Calu3 (cell line): ENCODE measurements at places on chromosomes 16 and 17. TPM values are rescaled to one million over a fixed set of nuclear protein-coding genes. Genes with fewer than 3 reads are reported as not detected.

The OR3A3 gene
- total RNA-seq: not detected in 2 replicates

The C17orf67 gene
- 4.6 and 5.9 TPM in 2 replicates for total RNA-seq

DNA sequence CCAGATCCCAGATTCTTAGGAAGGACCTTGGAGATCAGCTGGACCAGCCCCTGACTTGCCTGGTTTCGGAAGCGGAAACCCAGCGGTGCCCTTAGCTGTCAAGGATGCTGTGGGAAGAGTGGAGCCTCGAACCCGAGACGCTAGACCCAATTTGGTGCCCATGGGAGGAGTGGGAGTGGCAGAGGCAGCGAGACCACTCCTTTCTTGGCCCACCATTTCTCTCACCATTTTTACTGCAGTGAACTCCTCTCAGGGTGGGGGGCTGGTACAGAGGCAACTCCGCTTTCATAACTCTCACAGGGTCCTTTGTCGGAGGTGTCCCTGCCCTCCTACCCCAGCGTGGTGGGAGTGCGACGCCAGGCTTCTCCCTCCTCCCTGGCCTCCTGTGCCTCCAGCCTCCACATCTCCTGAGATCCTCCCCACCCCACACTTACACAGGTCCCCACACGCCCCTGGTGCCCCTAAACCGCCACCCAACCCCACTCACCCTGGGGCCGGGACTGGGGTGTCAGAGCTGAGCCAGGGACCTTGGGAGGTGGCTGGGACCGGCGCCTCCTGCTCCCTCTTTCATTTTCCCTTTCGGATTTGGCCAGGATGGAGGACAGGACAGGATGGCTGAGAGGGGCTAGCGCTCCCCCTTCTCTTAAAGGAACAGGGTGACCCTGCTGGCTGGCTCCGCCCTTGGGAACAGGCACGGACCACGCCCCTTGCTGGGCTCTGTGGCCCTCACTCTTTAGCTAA, at the start of gene GJD3:
Gene GJD3, minus strand, starts transcription at position 617 of the 741 bp plus-strand sequence. CDS start 922 bp downstream, outside the sequence.
- H3K27me3 ChIP-seq: peaks cover 9% of the 10 kb centered on the region
- H3K4me1 ChIP-seq: peaks cover 27% of the 10 kb centered on the region
- H3K36me3 ChIP-seq: peaks cover 43% of the 10 kb centered on the region
- peak within 1 kb of the TSS; percentile 81 for H3K4me3 ChIP-seq

GRCh38 chr17:48100591-48101011, 677 bp downstream of the CBX1 start:
- H3K4me1 ChIP-seq: peaks cover 27% of the 10 kb centered on the region
- peak overlapping the region; percentile 87 for H3K4me3 ChIP-seq
- no peaks in the 10 kb centered on the region for H3K27me3 ChIP-seq
- peak overlapping the region; percentile 79 for H3K27ac ChIP-seq
- peak; percentile 74 for DNase-seq

DNA sequence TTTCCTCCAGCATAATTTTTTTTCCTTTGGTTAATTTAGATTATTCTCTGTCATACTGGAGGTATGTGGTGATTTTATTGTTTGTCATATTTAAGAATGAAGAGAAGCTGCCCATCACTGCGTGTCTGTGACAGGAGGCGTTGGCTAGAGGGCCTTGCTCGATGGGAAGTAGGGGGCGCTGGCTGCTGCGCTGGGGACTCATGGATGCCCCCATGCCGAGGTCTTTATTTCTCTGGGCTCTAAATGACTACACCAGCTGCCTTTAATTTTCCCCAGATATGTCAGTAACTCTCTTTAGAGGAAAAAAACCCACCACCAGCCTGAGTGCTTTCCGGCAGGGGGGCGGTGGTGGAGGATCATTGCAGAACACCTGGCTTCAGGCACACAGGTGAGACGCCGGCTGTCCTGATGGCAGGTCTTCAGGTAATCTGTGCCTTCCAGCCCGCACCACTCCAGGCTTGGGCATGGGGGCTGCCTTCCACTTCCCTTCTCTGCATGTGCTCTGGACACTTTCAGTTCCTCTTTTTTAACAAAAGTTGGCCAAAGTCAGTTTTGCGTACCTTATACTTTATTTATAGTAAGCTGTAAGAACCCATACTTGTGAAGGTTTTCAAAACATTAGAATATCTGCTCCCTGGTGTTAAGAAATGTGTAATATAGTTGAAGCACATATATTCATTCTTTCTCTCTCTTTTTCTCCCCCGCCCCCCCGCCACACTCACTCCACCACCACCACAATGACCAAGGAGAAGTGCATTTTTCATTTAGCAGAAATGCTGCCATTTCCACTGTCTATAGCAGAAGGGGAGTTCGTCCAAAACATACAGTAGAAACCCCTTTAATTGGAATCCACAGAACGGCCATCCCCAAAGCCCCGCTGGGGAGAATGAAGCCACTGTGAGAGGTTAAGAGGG, 192.7 kb downstream of the RPTOR start:
- no peaks in the 10 kb centered on the region for H3K27me3 ChIP-seq
- no peak overlapping the region for H3K4me3 ChIP-seq
- H3K4me1 ChIP-seq: no peaks in the 10 kb centered on the region
- H3K27ac ChIP-seq: no peak overlapping the region
- H3K36me3 ChIP-seq: peaks cover 8% of the 10 kb centered on the region

GRCh38 chr17:47934856-47935255, 6.5 kb upstream of the PNPO start:
- DNase-seq: no peak
- peaks cover 10% of the 10 kb centered on the region for H3K36me3 ChIP-seq
- no peak overlapping the region for H3K27ac ChIP-seq
- H3K4me1 ChIP-seq: peaks cover 19% of the 10 kb centered on the region
- H3K4me3 ChIP-seq: no peak overlapping the region
